ENCODE measurements at places on chromosomes 12 and 14. TPM values are rescaled to one million over a fixed set of nuclear protein-coding genes. Genes with fewer than 3 reads are reported as not detected.

Gene ZDHHC22
- 0.19 TPM for polyA plus RNA-seq

Gene DPPA3
- not detected for polyA plus RNA-seq

Gene SLC17A8
- polyA plus RNA-seq = not detected

Gene PTGDR
- 0.14 TPM for polyA plus RNA-seq

Gene SRRM4
- polyA plus RNA-seq = not detected

Gene ADCY4
- 33.8 TPM for polyA plus RNA-seq

Gene NGB
- polyA plus RNA-seq = not detected

Gene SLC4A8
- polyA plus RNA-seq = 1.4 TPM

Gene MYH6
- polyA plus RNA-seq = 0.56 TPM

Gene HNF1A
- polyA plus RNA-seq = 11.5 TPM

Gene SOAT2
- 0.54 TPM for polyA plus RNA-seq

Gene WNT1
- polyA plus RNA-seq = not detected

Gene DAO
- not detected for polyA plus RNA-seq

Gene LRTM2
- not detected for polyA plus RNA-seq

Gene RAD51AP1
- 0.99 TPM for polyA plus RNA-seq

Gene NFE2
- polyA plus RNA-seq = 0.34 TPM

Gene BIN2
- 1.1 TPM for polyA plus RNA-seq

Gene SDR9C7
- not detected for polyA plus RNA-seq

Gene GARIN6
- not detected for polyA plus RNA-seq

Gene MOK
- 24.9 TPM for polyA plus RNA-seq

Gene GALNT4
- polyA plus RNA-seq = 2.6 TPM

Gene KRT6C
- not detected for polyA plus RNA-seq

Gene MEG3
- polyA plus RNA-seq = 1,150 TPM

Gene HOXC13
- polyA plus RNA-seq = not detected

Gene AKAP6
- polyA plus RNA-seq = 0.35 TPM

Gene CLEC7A
- polyA plus RNA-seq = 1.0 TPM

Gene ORAI1
- 2.7 TPM for polyA plus RNA-seq

Gene ATG101
- polyA plus RNA-seq = 31.7 TPM

Gene OR6C2
- polyA plus RNA-seq = not detected

Gene TAS2R8
- polyA plus RNA-seq = not detected

Gene BHLHE41
- polyA plus RNA-seq = 3.8 TPM

Gene MAPKAPK5
- polyA plus RNA-seq = 9.3 TPM

Gene POU6F1
- 12.9 TPM for polyA plus RNA-seq

Gene CPNE6
- polyA plus RNA-seq = 0.07 TPM
